ENCODE measurements at places on chromosomes 5 and 9.
A peak's percentile ranks its signal among the peaks of the same experiment; 100 is the strongest.

GRCh38 chr5:77167063-77167462 lies 43.4 kb upstream of the PDE8B start:
- no peak for DNase-seq

DNA sequence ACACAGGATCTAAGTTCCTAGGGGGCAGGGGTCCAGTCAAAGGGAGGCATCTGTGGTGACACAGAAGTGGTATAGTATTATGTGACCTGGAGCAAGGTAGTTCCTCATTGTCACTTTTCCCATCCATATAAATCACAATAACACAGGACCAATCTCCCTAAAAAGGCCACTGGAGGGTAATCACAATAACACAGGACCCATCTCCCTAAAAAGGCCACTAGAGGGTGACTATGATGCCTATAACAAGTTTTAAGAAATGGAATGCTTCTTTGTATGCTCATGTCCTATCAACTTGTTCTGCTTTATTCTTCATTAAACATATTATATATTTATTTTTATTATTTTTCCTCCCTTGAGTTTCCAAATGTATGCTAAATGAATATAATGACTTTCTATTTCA lies 254.6 kb downstream of the ASTN2 start:
- DNase-seq = peak; percentile 28

GRCh38 chr5:139574641-139575312 lies 13.6 kb downstream of the UBE2D2 start:
- no peak for DNase-seq

DNA sequence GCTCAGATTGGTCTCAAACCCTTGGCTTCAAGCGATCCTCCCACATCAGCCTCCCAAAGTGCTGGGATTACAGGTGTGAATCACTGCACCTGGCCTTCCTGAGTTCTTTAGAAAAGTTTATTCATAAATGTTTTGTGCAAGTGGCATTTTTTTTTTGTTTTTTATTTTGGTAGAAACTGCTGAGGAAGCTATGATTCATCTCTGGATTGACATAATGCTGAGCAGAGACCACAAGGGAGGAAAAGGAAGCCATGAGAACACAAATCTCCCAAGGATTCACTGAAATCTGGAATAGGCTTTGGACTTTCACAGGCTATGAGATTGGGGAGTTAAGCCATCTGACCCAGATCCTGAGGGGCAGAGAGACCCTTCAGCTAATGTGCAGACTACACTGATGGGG lies 3.4 kb upstream of the SLC46A2 start:
- DNase-seq = no peak

- DNase-seq = no peak
Observed at GRCh38 chr5:19301271-19301670, 686.7 kb downstream of the CDH18 start.

DNA sequence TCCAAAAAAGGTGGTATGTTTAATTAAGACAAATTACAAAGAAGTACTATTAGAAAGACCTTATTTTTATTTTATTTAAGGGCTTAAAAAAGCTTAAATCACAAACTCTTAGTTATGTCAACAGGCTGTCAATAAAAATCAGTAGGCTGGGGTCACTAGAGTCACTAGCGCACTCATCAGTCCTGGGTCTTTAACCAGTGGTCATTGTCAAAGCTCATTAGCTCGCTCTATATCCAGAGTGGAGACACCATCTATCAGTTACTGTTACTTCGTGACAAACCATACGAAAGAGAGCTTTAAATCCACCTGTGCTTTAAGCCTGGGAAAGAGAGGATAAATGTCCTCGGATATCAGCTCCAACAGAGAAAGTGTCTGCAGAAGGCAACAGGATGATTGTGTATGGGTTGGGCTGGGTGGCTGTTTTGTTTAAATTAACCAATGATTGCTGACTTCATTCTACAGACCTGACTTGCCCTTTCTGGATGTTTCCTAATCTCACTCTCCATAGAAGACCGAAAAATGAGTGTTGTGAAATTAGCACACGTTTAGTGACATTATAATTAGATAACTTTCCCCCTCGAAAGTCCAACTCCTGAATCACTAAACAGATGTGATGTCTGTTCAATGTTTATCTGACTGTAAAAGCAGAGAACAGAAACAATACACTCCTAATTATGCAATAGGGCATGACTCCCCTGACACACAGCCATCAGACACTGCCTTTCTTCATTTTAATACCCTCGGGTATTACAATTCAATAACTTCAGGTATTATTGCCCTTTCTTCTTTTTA lies 123.6 kb upstream of the TNPO1 start:
- no peak for DNase-seq

DNA sequence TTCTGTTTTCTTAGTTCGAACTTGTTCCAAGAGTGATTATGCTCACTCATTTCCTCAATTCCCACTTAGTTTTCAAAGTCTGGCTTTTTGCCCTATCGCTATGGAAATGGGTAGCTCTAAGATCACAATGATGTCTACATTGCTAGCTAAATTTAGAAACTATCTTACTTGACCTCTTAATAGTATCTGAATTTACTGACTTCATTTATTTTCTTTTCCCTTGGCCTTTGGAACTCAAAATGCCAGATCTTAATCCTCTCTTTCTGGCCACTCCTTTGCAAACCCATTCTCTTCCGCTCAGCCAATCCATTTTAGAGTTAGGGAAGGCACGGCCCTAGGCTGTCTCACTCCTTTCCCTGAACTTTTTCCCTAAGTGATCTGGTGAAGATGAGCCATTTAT lies 137.0 kb downstream of the FER start:
- DNase-seq = no peak

DNA sequence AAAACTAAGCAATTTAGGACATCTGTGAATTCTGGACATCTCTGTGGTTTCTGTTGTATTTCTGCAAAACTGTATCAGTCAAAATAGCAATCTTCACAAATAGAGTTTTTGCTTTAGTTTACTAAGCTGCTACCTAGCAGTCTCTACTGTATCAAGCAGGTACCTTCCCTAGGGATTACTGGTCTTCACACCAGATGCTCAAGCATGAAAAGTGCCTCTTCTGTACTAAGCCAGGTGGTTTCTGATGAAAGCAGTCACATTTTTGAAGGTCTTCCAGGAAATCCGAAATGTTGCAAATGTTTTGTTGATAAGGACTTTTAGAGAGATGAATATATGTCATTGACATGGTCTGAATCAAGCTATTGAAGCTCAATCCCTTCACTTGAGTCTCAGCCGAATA lies 540.0 kb downstream of the KCTD16 start:
- DNase-seq = no peak

DNA sequence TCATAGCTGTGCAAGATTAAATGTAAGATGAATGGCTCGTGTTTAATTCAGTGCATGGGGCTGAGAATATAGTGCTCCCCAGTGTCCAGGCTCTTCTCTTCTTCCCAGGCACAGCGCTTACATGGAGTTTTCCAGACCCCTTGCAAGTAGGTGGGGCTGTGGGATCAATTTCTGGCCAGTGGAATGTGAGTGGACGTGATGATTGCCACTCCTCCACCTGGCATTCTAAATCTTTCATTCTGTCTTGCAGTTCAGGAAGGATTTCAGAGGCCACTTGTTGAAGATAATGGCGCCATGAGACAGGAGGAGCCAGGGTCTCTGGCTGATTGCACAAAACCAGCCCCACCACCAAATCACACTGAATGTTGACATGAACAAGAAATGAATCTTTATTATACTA lies 7.2 kb upstream of the PIP5K1B start:
- no peak for DNase-seq

DNA sequence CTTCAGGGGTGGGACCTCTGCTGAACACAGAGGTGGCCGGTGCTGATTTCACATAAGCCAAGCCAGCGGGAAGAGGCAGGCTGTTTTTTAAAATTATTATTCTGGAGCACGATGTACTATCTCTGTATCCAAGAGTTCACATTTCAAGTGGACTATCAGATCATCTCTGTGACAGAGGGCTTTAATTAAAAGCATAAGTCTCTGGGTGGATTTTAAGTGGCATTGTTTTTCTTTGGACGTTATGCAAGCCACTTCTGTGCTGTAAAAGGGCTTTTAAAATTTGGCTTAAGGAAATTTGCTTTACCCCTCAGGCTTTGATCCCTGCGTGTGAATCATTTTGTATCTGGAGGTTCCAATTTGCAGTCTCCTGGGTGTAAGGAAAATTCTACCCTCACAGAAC lies 124.7 kb downstream of the PALM2AKAP2 start:
- no peak for DNase-seq

DNA sequence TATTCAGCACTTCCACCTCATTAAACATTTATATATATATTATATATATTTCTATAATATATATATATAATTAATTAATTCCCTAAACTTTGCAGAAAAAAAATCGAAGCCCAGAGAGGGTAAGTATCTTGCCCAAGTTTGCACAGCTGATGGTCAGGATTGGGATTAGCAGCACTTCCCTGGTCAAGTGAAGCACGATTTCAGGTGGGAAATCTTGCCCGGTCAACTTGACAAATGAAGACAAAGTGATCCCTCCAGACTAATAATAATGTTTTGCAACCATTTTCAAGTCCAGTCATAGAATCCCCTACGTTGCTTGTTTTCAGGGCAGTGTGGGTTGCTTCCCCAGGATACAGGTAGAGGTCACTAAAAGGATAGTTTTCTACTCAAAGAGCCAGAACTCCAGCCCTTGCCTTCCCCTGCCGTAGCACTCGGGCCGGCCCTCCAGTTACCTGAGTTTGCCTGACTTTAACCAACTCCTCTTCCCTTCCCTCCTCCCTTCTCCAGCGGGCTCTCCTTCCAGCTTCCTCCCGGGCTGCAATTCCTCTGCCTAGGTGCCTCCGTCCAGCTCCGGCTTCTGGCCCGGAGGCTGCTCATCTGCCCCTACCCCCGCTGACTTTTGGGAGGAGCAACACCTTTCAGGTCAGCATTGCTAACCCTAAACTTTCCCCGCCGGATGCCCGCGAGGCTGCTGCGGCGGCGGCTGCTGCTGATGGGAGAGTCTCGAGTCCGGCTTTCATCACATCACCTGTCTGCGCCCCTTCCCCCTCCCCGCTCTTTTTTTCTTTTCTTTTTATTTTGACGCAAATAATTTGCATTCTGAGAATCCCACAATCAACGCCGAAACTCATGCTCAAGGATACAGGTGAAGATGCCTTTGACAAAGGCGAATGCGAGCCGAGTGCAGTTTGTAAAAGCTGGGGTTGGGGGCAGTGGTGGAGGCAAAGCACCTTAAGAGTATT lies 930 bp downstream of the PRLR start:
- no peak for DNase-seq

GRCh38 chr9:33923998-33924701 lies 107.2 kb downstream of the UBE2R2 start:
- DNase-seq = no peak

DNA sequence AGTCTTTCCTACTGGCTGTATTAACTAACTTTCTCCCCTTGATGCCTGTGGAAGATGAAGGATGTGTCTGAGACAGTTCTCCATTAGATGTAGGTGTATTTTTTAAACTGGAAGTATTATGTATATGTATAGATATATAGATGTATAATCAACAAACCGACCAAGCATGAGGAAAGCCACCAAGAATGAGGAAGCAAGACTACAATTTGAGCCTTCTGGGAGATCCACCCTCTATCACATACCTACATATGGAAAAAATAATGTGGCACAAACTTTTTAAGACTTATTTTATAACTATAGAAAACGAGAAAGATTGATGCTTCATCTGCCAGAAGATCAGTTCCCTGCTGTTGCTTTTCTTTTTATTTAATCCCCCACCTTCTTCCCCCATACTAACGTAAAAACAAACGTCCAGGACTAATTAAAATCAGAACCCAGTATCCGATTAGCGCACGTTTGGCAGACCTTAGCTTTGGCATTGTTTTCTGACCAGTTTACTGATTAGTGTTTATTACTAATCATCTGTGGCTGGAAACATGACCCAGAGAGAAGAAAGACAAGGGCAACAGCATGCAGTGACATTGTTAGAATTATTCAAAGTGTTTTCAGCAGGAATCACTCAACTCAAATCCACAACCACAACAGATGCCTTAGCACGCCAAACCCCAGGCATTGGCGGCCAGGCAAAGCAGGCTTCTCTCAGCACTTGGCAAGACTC lies 490.2 kb downstream of the EBF1 start:
- no peak for DNase-seq

GRCh38 chr5:100902440-100903038 lies 543 bp downstream of the ST8SIA4 start:
- no peak for DNase-seq

- no peak for DNase-seq
Observed at GRCh38 chr9:91100878-91101450, 260.8 kb downstream of the AUH start.

- DNase-seq = no peak
Observed at GRCh38 chr5:172466062-172466461, 11.7 kb upstream of the SH3PXD2B start.

DNA sequence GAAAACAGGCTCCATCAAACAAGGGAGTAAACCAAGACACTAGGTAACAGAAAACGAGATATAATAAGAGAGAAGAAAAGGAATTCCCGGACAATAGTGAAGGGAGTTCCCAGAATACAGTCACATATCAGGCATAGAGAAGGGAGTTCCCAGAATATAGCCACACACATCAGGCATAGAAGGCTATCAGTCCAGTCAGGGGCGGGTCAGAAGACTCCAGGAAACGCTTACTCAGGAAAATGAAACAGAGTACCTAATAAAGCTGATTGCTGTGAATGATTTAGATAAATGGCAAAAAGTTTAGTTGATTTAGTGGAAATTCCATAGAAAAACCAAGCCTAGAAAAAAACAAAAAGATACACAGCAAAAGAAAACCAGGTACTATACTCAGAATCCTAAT lies 4.9 kb downstream of the TOMM5 start:
- no peak for DNase-seq

GRCh38 chr5:16901021-16901644 lies 35.0 kb downstream of the MYO10 start:
- no peak for DNase-seq

GRCh38 chr9:34179213-34180136 lies 632 bp downstream of the UBAP1 start:
- peak; percentile 52 for DNase-seq

DNA sequence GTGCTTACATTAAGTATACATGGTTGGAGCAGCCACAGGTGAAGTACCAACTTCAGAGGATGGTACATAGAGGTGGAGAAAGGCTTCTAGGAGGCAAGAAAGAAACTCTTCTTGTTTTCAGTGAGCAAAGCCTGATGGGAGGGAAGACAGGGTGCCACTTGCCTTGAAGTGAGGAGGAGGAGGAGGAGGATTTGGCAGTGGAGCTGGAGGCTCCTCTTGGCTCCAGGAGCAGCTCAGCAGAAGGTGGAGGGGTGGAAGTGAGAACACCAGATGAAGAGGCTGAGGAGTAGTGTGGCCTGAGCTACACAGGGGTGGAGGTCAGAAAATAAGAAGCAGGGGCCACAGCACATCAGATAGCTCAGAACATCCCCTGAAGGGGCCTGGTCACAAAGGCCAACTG lies 91.1 kb upstream of the SHISAL2B start:
- DNase-seq = no peak

GRCh38 chr5:4058899-4059298 lies 463.3 kb downstream of the IRX1 start:
- DNase-seq = no peak

- DNase-seq = peak; percentile 16
Observed at GRCh38 chr9:93133681-93134014, 403 bp downstream of the NINJ1 start.

- DNase-seq = peak; percentile 1
Observed at GRCh38 chr5:42767491-42768105, 11.0 kb downstream of the CCDC152 start.

Data from NCI-H1105 (cell line).